Body of pancreas (tissue), 4 donors: ENCODE measurements at places on chromosomes 12 and 14.

DNA sequence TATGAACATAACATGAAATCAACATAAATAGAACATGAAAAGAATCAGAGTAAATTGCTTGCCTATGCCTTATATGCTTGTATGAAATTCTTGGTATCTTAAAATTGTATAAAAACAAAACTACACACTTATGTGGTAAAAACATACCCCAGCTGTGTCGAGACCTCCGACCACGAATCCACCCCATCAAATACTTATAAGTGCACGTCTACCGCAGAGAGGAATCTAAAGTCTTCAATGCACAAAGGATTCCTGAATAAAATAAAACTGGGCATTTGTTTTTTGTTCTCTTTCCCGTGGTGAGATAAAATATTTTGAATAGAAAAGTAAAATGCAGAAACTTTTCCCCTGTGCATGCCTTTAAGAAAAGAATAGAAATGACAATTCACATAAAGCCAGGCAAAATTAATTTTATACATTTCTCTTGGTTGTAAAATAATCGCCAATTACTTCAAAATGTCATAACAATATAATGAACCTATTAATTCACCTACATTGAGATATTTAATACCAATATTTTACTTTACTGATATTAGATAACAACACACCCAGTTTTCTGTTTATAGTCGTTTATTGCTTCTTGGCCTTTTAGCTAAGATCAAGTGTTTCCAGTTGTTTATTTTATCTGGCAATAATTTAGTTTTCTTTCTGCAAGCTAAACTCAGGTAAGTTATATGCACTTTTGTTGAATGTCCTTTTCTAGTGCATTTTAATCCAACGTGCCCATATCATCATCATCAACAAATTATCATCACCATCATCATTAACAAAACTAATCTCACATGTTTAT, 1.0 kb downstream of the KLRK1 start:
- no peaks in the 10 kb centered on the region for H3K4me1 ChIP-seq
- no peak overlapping the region for H3K4me3 ChIP-seq
- H3K36me3 ChIP-seq, result no peaks in the 10 kb centered on the region
- H3K27me3 ChIP-seq, result no peaks in the 10 kb centered on the region
- H3K27ac ChIP-seq, result no peak overlapping the region

DNA sequence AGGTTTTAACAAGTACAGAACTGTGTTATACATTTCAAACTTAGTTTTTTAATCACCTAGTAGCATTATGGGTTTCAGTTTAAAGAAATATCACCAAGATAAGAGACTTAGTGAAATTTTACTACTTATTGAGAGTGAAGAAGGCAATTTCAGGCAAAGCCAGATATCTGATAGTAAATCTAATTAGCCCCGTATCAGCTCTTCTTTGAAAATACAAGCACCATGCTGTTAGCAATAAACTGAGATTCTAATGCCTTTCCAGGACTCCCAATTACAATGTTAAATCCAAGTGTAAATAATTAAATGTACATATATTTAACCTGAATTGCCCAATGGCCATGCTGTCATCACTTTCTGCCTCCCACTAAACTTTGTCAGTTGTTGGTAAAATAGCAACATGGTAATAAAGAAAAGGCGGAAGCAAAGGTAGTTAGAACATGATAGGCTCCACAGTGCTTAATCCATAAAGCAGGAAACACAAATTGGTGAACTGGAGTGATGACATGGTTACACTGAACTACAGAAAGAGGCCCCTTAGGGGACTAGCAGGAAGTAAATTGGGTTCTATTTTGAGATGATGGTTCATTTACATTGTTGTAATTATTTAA, 646.1 kb downstream of the C12orf50 start:
- no peak overlapping the region for H3K27ac ChIP-seq
- H3K4me1 ChIP-seq, result no peaks in the 10 kb centered on the region
- DNase-seq, result no peak
- H3K36me3 ChIP-seq, result no peaks in the 10 kb centered on the region
- no peaks in the 10 kb centered on the region for H3K27me3 ChIP-seq

DNA sequence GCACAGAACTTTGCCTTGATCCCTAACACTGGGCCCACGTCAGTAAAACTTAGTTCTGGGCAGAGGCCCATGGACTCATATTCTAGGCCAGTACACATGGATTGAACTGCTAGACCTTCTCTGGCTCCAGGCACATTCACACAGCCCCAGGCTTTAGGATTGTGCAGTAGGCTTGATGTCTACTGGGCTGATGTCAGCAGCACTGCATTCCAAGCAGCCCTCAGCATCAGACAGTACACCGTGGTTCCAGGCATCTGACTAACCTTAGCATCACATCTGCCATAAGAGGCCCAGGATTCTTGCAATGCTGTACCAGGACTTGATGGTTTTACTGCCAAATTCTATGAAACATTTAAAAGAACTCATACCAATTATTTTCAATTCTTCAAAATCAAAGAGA, 301.9 kb downstream of the CCER1 start:
- no peak overlapping the region for H3K4me3 ChIP-seq
- H3K4me1 ChIP-seq, result no peaks in the 10 kb centered on the region
- no peak for DNase-seq
- no peaks in the 10 kb centered on the region for H3K27me3 ChIP-seq
- H3K36me3 ChIP-seq, result no peaks in the 10 kb centered on the region
- H3K27ac ChIP-seq, result no peak overlapping the region

GRCh38 chr12:67634303-67634761, 14.2 kb upstream of the DYRK2 start:
- no peak overlapping the region for H3K4me3 ChIP-seq
- H3K27ac ChIP-seq, result no peak overlapping the region
- H3K4me1 ChIP-seq, result no peaks in the 10 kb centered on the region
- H3K36me3 ChIP-seq, result no peaks in the 10 kb centered on the region

- no peaks in the 10 kb centered on the region for H3K27me3 ChIP-seq
- H3K4me3 ChIP-seq, result peak overlapping the region; percentile 42
- peak overlapping the region; percentile 92 for H3K27ac ChIP-seq
- DNase-seq, result no peak
- H3K4me1 ChIP-seq, result peaks cover 34% of the 10 kb centered on the region
Measured at GRCh38 chr14:58428118-58428683, 682 bp downstream of the KIAA0586 start.

DNA sequence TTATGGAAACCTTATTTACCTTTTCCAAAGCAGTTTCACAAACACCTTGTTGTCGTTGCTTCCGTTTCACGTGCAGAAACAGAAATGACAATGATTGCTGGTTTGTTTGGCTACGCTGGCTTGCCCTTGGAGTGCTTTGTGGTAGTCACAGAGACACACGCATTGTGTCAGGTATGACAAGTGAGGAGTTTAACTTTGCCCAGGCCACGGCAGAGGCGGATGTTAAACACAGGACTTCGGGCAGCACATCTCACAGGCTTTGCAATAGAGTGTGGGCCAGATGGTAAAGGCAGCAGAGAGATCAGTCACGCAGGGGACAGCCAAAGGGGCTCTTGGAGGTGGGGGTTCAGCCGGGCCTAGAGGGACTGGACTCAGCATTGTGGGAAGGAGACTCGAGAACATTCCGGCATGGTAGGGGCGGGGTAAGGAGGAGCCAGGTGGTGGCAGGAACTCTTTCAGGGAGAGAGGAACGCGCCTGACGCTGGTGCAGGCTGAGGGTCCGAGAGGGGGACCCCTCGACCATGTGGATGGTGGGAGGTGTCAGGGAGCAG, 59.8 kb upstream of the KCNA1 start:
- no peaks in the 10 kb centered on the region for H3K36me3 ChIP-seq
- H3K27ac ChIP-seq, result no peak overlapping the region
- H3K4me3 ChIP-seq, result no peak overlapping the region
- H3K27me3 ChIP-seq, result no peaks in the 10 kb centered on the region

GRCh38 chr14:55807053-55807880, 227.3 kb downstream of the KTN1 start:
- no peaks in the 10 kb centered on the region for H3K36me3 ChIP-seq
- H3K27ac ChIP-seq, result peak overlapping the region; percentile 77
- H3K4me3 ChIP-seq, result no peak overlapping the region
- peak; percentile 90 for DNase-seq

DNA sequence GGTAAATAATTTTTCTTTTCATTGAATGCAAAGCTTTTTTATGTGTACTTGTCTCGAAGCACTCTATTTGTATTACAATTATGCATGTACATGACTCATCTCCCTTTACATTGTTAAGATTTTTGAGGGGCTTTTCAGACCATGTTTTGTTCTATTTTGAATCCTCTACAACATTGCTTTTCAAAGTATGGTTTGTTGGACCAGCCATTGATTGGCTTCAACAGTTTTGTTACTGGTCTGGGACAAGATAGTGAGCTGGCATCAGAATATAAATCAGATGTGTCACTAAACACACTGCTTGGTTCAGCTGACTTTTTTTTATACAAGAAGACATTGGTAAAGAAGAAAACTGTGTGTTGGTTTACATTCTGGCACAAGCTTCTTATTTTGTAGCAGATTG, 122.3 kb downstream of the MON2 start:
- no peaks in the 10 kb centered on the region for H3K4me1 ChIP-seq
- no peaks in the 10 kb centered on the region for H3K27me3 ChIP-seq
- no peak overlapping the region for H3K27ac ChIP-seq
- H3K36me3 ChIP-seq, result peaks cover 6% of the 10 kb centered on the region
- no peak for DNase-seq

GRCh38 chr12:52251367-52252051, 18.5 kb downstream of the KRT7 start:
- no peak for DNase-seq
- no peaks in the 10 kb centered on the region for H3K27me3 ChIP-seq
- no peak overlapping the region for H3K4me3 ChIP-seq
- H3K4me1 ChIP-seq, result peaks cover 64% of the 10 kb centered on the region
- no peaks in the 10 kb centered on the region for H3K36me3 ChIP-seq

GRCh38 chr14:97946641-97947040, 1149.5 kb downstream of the VRK1 start:
- no peak overlapping the region for H3K27ac ChIP-seq
- H3K27me3 ChIP-seq, result no peaks in the 10 kb centered on the region
- DNase-seq, result no peak
- H3K36me3 ChIP-seq, result no peaks in the 10 kb centered on the region
- H3K4me1 ChIP-seq, result no peaks in the 10 kb centered on the region

DNA sequence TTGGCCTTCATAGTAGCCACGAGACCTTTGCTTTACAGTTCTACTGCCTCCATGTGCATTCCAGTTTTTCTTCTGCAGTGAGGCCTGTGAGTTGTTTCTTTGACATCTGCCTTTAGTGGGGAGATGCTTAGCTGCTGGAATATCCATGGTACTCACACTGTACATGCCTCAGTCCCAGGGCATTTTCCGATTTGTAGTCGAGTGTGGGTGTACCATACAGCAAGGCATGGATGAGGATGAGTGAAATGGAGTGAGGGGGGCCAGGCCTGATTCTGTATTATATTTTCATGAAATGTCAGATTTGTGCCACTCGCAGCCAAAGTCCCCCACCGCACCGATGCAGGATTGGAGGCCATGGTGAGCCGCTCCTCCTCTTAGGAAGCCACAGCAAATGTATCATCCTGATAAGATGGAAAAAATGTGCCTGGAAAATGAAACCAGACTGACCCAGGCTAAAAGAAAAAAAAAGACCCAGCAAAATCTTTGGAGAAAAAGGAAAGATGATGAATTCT, 173.0 kb downstream of the ADGRD1 start:
- H3K4me3 ChIP-seq, result no peak overlapping the region
- H3K27ac ChIP-seq, result no peak overlapping the region
- DNase-seq, result no peak
- no peaks in the 10 kb centered on the region for H3K4me1 ChIP-seq

GRCh38 chr12:7175493-7175892, 14.0 kb upstream of the PEX5 start:
- no peaks in the 10 kb centered on the region for H3K4me1 ChIP-seq
- no peaks in the 10 kb centered on the region for H3K27me3 ChIP-seq
- H3K36me3 ChIP-seq, result no peaks in the 10 kb centered on the region
- H3K4me3 ChIP-seq, result no peak overlapping the region

- peaks cover 5% of the 10 kb centered on the region for H3K4me1 ChIP-seq
- H3K4me3 ChIP-seq, result no peak overlapping the region
- H3K36me3 ChIP-seq, result no peaks in the 10 kb centered on the region
- no peaks in the 10 kb centered on the region for H3K27me3 ChIP-seq
- H3K27ac ChIP-seq, result no peak overlapping the region
Measured at GRCh38 chr14:53710615-53711014, 246.0 kb downstream of the BMP4 start.

DNA sequence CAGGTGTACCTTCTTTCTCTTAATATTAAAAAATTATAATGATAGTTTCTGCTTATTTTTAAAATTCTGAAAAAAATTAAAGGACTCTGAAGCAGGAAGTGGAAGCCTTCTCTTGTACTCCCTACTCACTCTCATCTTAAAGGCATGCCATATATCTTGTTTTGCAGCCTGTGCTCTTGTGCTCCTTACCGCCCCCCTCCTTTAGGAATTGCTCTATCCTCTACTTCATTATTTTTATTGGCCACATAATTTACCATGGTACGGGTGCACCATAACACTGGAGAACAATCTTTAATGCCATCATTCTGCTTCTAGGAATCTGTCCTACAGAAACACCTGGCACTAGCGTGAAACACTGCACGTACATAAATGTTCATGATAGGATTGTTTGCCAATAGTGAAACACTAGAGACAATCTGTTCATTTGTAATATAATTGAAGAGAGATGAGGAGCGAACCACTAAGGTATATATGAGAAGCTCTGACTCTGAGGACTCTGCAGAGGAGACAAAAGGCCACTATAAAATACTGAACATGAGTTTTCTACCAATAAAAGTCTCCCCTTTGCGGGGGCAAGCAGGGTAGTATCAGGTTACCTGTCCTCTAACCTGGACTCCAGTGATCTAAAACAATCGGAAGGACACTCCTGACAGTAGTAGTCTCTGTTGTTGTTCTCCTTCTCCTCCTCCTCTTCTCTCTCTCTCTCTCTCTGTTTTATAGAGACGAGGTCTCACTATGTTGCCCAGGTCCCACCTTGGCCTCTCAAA, 6.3 kb upstream of the NYNRIN start:
- no peak overlapping the region for H3K27ac ChIP-seq
- no peak for DNase-seq
- no peaks in the 10 kb centered on the region for H3K4me1 ChIP-seq
- H3K4me3 ChIP-seq, result no peak overlapping the region
- no peaks in the 10 kb centered on the region for H3K27me3 ChIP-seq

DNA sequence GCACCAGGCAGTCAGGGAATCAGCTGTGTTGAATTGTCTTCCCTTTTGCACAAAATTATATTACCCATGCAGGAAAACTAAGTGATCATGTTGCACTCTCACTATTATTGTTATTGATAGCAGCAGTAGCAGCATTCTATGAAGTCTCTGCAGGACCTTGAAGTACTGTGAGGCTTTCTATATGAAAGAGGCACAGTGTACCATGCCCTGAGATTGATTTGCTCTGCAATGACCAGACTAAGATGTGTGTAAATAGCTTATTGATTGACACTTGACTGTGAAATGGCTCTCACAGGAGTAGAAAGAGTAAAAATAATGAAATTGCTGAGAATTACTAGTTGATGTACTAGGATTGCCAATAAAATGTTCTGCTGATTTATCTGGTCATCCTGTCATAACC, 99.9 kb downstream of the KICS2 start:
- no peak for DNase-seq
- peaks cover 10% of the 10 kb centered on the region for H3K4me1 ChIP-seq
- no peak overlapping the region for H3K27ac ChIP-seq
